ENCODE measurements at places on chromosomes 2 and 18. TPM values are rescaled to one million over a fixed set of nuclear protein-coding genes. Genes with fewer than 3 reads are reported as not detected.

- no peak for DNase-seq
Measured at GRCh38 chr2:119758881-119759450, 756 bp upstream of the PTPN4 start.

The AGAP1 gene
- total RNA-seq: 19.1 TPM

The SERPINB12 gene
- 0.62 TPM for total RNA-seq

GRCh38 chr2:74130211-74130995, 17.3 kb downstream of the BOLA3 start:
- DNase-seq: no peak

GRCh38 chr18:54257015-54257414, 12.3 kb upstream of the POLI start:
- no peak for DNase-seq

- DNase-seq: peak; percentile 81
Measured at GRCh38 chr18:46333431-46334135, 229.4 kb downstream of the HAUS1 start.

DNA sequence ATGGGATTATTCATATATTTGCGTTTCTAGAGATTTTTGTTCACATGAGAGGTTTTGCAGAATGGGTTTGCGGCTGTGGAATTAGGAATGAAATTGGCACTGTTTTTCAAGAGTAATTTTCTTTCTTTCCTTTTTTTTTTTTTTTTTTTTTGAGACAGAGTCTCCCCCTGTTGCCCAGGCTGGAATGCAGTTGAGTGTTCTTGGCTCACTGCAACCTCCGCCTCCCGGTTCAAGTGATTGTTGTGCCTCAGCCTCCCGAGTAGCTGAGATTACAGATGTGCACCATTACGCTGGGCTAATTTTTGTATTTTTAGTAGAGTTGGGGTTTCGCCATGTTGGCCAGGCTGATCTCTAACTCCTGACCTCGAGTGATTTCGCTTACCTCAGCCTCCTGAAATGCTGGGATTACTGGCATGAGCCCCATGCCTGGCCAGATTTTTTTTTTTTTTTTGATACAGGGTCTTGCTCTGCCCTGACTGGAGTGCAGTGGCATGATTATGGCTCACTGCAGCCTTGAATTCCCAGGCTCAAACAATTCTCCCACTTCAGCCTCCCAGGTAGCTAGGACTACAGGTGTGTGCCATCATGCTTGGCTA, 65.3 kb downstream of the MIB1 start:
- peak; percentile 18 for DNase-seq

All from muscle of leg (tissue), 16 donors.